ENCODE measurements at places on chromosomes 6 and 20. TPM values are rescaled to one million over a fixed set of nuclear protein-coding genes. Genes with fewer than 3 reads are reported as not detected.

- H3K4me3 ChIP-seq, result no peak overlapping the region
- no peak for DNase-seq
- no peaks in the 10 kb centered on the region for H3K36me3 ChIP-seq
- no peaks in the 10 kb centered on the region for H3K27me3 ChIP-seq
- no peak overlapping the region for H3K27ac ChIP-seq
- no peaks in the 10 kb centered on the region for H3K4me1 ChIP-seq
Measured at GRCh38 chr6:36141961-36142360, 11.6 kb downstream of the MAPK13 start.

GRCh38 chr20:1034415-1034789 lies 32.3 kb upstream of the RSPO4 start:
- no peak overlapping the region for H3K4me3 ChIP-seq
- H3K27ac ChIP-seq, result no peak overlapping the region
- no peaks in the 10 kb centered on the region for H3K36me3 ChIP-seq
- H3K4me1 ChIP-seq, result no peaks in the 10 kb centered on the region
- no peak for DNase-seq

DNA sequence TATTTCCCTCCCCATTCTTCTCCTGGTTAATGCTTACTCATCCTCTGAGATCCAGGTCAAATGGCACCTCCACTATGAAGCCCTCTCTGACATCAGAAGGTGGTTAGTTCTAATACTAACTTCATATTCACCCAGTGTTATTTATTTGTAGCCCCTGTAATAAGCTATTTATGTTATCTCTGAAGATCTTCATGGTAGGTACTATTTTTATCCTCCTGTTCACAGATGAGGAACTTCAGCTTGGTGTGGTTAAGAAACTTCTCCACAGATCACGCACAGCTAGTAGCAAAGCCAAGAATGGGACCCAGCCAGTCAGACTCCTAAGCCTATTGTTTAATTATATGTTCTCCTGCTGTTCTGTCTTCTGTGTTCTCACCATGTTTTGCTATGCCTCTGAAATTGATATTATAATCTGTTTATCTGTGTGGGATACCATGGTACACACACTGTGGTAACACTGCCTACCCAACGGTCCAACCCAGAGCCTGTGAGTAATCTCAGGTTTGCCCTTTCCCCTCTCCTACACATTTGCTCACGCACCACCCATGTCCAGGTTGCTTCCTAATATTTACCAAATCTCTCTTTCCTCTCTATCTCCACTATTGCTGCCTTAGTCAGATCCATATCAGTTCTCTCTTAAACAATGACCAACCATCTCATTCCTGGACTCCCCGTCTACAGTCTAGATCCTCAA lies 98.4 kb downstream of the IPCEF1 start:
- no peak overlapping the region for H3K27ac ChIP-seq
- H3K36me3 ChIP-seq, result no peaks in the 10 kb centered on the region
- no peaks in the 10 kb centered on the region for H3K4me1 ChIP-seq
- DNase-seq, result no peak
- no peaks in the 10 kb centered on the region for H3K27me3 ChIP-seq

DNA sequence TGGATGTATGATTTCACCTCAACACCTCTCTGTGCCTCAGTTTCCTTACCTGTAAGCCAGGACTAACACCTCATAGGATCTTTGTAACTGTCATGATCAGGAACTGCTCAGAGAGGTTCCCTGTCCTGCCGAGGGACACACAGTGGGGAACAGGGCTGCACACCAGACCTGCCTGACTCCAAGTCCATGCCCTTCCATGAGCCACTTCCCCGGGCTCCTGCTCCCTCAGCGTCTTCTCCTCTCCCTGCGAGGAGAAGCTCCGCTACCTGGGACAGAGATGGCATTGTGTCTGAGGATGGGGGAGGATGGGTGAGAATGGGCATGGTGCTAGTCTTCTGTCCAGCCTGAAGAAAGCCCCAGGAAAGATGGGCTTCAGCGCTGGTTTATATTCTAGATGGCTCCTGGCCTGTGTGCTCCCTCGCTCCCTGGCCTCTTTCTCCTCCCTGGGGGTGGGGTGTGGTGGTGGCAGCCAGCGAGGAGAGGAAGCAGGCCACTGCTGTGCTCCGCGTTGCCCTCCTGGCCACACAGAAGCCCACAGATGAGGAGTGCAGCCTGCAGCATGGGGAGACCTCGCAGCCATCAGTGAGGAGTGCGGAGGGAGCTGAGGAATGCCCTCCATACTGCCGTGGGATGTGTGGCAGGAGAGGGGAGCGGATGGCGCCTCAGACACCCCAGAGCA lies 67.1 kb downstream of the NOL4L start:
- no peak overlapping the region for H3K4me3 ChIP-seq
- H3K27ac ChIP-seq, result no peak overlapping the region
- no peaks in the 10 kb centered on the region for H3K36me3 ChIP-seq
- DNase-seq, result no peak

DNA sequence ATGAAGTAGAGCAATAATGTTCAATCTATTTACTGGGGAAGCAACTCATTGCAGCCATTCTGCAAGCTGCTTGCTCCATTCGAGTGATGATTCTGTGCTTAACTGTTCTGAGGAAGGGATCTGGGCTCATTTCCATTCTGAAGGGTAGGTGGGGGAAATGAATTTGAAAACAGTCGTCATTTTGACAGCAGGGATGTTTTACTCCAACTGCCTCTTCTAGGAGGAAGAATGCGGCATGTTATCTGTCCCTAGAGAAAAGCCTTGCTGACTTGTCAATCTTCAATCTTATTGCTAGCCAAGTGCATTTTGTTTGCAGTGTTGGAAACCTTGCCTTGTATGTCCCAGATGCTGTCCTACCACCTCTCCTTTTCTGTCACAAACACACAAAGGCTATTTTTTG lies 105.9 kb downstream of the PRDM13 start:
- no peaks in the 10 kb centered on the region for H3K4me1 ChIP-seq
- no peak overlapping the region for H3K27ac ChIP-seq
- no peak overlapping the region for H3K4me3 ChIP-seq
- no peak for DNase-seq
- no peaks in the 10 kb centered on the region for H3K27me3 ChIP-seq
- no peaks in the 10 kb centered on the region for H3K36me3 ChIP-seq

DNA sequence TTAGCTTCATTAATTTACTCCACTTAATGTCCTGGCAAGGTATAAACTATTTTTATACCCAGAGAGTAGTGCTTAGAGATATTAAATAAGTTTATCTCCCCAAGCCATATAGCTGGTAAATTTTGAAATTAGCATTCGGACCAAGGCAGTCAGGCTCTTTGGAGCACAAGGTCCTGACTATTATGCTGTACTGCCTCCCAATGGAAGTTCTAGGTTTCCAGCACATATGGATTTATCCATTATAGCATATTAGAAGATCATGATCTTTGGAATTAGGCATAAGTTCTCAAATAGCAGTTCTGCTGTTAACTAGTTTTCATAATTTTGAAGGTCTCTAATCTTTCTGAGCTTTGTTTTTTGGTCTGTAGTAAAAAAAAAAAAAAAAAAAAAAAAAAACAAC lies 835.3 kb upstream of the EPHA7 start:
- H3K36me3 ChIP-seq, result no peaks in the 10 kb centered on the region
- DNase-seq, result no peak
- no peak overlapping the region for H3K4me3 ChIP-seq
- H3K27ac ChIP-seq, result no peak overlapping the region

- no peak overlapping the region for H3K27ac ChIP-seq
- H3K36me3 ChIP-seq, result no peaks in the 10 kb centered on the region
- no peak for DNase-seq
Measured at GRCh38 chr6:2589171-2589661, 161.5 kb downstream of the MYLK4 start.

GRCh38 chr6:109009962-109010704 lies 84.5 kb downstream of the SESN1 start:
- DNase-seq, result no peak
- H3K27ac ChIP-seq, result peak overlapping the region; percentile 90
- no peaks in the 10 kb centered on the region for H3K36me3 ChIP-seq
- H3K27me3 ChIP-seq, result no peaks in the 10 kb centered on the region
- H3K4me3 ChIP-seq, result peak overlapping the region; percentile 79

GRCh38 chr6:150254770-150255169 lies 111.9 kb downstream of the PPP1R14C start:
- H3K4me3 ChIP-seq, result no peak overlapping the region
- no peaks in the 10 kb centered on the region for H3K4me1 ChIP-seq
- H3K27ac ChIP-seq, result no peak overlapping the region
- H3K36me3 ChIP-seq, result no peaks in the 10 kb centered on the region

The UBE2C gene
- 27.6 TPM for total RNA-seq

The CRISP2 gene
- 0.28 TPM for total RNA-seq

GRCh38 chr6:109313139-109313538 lies 69.1 kb downstream of the CD164 start:
- H3K36me3 ChIP-seq, result no peaks in the 10 kb centered on the region
- H3K4me1 ChIP-seq, result peaks cover 12% of the 10 kb centered on the region
- no peak for DNase-seq

All from liver (tissue), 10 donors.